ENCODE measurements at places on chromosomes 5 and 9. TPM values are rescaled to one million over a fixed set of nuclear protein-coding genes. Genes with fewer than 3 reads are reported as not detected.

The BARHL1 gene
- total RNA-seq, result not detected

The EIF4E1B gene
- total RNA-seq, result not detected

The PCDHA1 gene
- total RNA-seq, result not detected

The ENC1 gene
- 12.4 TPM for total RNA-seq

- peak; percentile 70 for DNase-seq
Measured at GRCh38 chr5:371811-372555, 50.5 kb downstream of the AHRR start.

DNA sequence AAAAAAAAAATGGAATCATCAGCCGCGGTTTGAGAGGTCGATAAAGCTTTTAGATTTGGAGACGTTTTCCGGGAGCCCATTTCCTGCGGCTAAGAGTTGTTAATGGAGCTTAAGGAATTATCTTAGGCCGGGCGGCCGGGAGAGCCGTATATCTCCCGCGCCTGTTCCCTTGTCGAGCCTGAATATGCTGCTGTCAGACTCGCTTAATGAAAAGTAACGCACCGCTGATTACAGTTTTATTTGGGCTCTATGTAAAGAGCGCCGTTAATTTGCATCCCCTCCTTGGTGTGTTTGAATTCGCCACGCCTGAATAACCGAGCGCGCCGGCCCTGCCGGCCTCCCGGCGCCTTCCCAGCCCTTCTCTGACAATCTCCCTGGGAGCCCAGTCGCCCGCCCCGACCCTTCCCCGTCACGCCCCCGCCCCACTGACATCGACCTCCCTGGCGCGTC is 7.9 kb downstream of the IRX4 start:
- no peak for DNase-seq

DNA sequence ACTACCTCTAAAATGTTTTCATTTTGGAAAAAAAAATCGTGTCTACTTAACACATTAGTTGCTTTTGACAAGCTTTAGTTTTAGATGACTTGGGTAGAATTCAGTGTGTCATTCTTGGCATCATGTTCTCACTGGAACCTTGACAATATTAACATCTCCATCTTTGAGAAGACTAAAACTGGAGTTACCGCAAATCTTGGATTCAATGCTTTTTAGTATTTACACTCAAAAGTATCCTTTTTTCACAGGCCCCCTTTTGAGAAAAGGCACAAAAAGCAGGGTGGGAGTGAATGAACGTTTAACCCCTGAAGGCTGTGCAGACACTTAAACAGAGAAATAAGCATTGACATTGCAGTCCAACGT is 549.1 kb downstream of the CSNK1G3 start:
- no peak for DNase-seq

- DNase-seq, result no peak
Measured at GRCh38 chr5:82620957-82621600, 342.9 kb upstream of the RPS23 start.

All from posterior vena cava (tissue), 2 donors.